ENCODE measurements at places on chromosomes 6 and 20.

DNA sequence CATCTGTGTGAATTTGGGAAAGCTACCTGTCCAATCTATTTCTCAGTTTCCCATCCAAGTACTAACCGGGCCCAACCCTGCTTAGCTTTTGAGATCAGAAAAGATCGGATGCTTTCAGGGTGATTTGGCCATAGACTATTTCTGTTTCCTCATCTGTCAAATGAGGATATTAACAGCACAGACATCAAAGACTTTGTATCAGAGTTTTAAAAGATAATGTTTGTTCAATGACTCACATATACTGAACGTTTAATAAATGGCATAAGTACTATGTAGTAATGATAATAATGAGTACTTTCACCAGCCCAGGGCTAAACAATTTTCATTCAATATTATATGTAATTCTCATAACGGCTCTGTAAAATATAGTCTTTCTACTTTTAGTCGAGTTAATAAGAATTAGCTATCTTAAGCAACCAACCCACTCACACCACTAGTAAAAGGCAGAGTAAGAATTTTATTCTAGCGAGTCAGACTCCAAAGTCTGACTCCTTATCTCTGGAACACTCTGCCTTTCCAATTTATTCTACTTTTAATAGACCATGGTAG lies 216.5 kb downstream of the ARHGAP18 start:
- DNase-seq: no peak

GRCh38 chr20:24678351-24679106 lies 209.1 kb downstream of the SYNDIG1 start:
- DNase-seq: no peak

DNA sequence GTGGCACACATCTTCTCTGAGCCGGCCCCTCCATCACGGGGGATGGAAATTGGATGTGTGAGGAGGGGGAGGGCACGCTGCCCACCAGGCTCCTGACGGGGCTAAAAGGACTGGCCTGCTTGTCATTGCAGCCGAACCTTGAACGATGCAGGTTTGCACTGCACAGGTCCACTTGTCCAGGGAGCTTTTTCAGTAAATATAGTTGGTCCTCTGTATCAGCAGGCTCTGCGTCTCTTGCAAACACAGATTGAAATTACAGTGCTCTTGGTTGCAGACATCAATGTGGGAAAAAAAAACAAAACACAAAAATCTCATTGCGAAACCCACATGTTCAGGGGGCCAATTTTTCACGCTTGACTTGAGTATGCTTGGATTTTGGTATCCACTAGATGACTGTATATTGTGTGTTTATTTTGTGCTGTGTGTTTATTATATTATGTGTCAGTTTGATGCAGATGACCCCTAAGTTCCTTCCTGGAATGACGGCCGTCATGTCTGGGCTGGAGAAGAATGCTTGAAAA lies 29.2 kb downstream of the ERMARD start:
- no peak for DNase-seq

DNA sequence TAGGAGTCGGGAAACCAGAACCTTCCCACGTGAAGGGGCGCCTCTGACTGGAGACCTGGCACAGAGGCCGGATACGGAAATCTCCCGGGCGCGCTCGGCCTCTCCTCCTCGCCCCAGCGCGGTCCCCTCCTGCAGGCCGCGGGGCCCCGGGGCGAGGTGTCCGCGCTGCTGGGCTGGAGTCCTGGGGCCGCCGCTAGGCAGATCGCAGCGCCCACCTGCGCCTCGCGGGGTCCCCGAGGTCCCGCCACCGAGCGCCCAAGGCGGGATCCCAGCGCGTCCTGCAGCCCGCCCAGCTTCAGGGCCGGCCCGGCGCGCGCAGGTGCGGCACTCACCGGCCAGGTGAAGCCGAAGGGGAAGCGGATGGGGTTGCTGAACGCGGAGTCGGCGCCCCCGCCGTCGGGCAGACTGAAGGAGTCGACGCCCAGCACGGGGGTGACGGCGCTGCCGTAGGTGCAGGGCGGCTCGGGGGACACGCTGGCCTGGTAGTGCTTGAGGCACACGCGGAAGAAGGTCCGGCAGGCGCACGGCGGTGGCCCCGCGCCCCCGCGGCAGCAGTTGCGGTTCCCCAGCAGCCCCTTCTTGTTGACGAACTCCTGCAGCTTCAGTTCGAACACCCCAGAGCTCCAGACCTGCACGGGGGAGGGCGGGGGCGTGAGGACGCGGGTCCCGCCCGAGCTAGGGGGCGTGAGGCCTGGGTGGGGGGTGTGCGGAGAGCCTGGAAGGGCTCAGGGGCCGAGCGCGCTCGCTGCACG lies 1.5 kb downstream of the DLL1 start:
- no peak for DNase-seq

DNA sequence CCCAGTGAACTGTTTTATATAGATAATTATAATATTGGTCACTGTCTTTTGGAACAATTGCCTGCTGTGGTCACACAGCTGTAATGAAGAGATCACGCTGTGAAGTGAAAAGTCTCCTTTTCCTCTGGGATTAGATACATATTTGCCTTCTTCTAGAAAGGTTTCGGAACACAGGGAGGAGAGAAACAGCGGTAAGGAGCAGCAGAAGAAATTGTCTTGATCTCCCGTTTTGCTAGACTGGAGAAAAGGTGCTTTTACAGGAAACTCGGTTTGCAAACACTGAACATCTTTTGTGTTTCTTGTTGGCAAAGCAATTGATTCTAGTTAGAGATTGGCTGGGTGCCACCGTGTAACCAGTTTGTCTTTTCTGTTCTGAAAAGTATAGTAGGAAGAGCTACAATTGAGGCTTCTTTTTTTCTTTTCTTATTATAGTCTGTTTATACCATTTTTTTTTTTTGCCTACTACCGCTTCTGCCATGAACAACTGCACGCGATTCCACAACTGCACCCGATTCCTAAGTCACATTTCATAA lies 404.1 kb upstream of the ID4 start:
- no peak for DNase-seq

GRCh38 chr6:39172377-39172757 lies 56.9 kb downstream of the KCNK5 start:
- no peak for DNase-seq

- DNase-seq: no peak
Measured at GRCh38 chr6:53246924-53247323, 98.3 kb upstream of the GCM1 start.

- DNase-seq: no peak
Measured at GRCh38 chr6:140478631-140479030, 1104.2 kb upstream of the CITED2 start.

GRCh38 chr20:12152996-12153395 lies 235.3 kb downstream of the BTBD3 start:
- no peak for DNase-seq
